GM23248 (cell line): ENCODE measurements at places on chromosomes 12 and 14.

DNA sequence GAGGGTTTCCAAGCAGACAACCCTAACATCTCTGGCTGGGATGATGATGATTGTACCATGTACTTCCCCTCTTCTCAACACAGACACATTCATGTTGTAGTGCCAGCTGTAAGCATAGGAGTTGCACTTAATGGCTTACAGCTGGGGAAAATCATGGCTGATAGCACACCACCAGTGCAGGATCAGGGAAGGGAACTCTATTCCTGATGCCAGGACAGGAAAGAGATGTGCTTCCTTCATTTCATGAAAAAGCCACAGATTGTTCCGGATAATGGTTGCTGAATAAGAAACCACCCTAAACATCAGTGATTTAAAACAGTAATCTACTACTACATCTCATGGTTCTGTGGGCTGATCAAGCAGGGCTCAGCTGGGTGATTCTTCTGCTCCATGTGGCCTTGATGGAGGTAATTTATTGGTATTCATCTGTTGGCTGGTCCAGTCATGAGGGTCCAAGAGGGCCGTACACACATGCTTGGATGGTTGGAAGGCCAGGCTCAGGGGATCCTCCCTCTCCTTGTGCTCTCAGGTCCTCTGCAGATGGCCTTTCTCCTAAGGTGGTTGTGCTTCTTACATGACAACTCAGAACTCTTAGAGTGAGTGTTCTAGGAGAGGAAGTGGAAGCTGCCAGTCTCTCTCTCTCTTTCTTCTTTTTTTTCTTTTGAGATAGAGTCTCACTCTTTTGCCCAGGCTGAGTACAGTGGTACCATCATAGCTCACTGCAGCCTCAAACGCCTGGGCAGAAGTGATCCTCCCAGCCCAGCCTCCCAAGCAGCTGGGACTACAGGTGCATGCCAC, 16.5 kb downstream of the TRAF3 start:
- DNase-seq = no peak

- DNase-seq = no peak
Measured at GRCh38 chr12:93938317-93938716, 210.1 kb upstream of the PLXNC1 start.

GRCh38 chr12:127311720-127312364, 955.1 kb upstream of the TMEM132C start:
- no peak for DNase-seq

- DNase-seq = peak; percentile 23
Measured at GRCh38 chr14:71952381-71953363, 20.4 kb downstream of the RGS6 start.

DNA sequence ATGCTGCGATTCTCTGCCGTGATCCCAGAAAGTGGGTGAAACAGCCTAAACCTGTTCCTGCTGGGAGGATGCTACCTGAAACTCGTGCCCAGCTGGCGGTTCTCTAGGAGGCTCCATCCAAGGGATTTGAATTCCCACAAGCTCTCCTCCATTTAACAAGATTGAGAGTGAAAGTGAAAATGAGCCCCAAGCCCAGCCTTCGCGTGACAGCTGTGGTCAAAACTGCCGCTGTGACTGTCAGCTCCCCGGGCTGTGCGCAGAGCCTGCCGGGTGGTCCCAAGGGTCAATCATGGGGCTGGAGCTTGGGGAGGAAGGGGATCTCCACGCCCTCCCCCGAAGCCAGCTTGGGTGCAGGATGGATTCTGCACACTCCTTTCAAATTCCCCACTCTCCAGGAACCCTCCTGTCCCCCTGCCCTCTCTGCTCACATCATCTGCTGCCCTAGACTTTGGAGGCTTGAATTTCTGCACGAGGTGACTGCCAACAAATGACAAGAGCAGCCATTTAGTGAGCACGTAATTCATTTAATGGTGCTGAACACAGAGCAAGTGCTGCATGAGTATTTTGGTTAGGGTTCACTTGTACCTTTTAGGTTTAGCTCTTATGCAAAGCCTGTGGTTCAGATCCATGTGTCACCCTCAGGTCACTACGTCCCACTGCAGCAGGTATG, 5.3 kb downstream of the ASB2 start:
- peak; percentile 43 for DNase-seq

- peak; percentile 82 for DNase-seq
Measured at GRCh38 chr12:42482748-42483520, 106.6 kb downstream of the PRICKLE1 start.

- DNase-seq = peak; percentile 50
Measured at GRCh38 chr14:105021656-105022275, 883 bp upstream of the CDCA4 start.

DNA sequence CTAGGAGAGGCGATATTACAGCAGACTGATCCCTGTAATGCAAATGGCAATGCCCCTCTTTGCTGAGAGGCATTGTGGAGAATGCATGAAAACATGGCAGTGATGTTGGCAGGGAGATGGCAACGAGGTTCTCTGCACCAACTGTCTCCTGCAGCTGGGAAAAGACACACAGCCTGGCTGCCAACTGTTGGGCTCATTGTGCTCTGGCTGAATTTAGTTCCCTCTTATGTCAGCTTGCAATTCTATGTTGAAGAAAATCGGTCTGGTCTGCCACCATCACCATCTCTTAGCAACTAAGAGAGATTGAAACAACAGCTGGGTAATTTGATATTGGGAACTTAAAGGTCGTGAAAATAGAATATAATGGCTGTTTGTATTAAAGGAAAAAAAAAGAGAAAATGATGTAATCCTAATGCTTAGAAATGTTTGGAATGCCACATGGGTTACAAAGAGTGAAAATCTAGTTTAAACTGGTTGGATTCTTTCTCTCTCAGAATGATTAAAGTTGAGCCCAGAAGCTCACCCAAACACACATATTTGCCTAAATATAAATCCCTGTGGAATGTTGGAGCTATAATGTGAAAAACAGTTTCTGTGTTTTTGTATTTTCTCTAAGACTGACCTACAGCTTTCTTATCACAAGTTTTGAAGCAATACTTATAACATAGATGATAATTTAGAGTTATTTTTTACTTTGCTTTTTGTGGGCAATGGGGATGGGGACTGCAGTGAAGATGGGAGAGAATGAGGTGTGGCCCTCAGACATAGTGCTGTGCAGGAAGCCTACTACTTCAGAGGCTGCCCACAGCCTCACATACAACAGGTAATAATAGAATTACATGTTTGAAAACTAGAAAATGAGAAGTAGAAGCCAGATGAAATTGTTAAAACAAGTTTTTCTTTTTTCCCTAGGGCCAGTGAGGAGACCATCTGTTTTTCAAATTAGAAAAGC, 143.7 kb downstream of the AKAP6 start:
- peak; percentile 73 for DNase-seq

DNA sequence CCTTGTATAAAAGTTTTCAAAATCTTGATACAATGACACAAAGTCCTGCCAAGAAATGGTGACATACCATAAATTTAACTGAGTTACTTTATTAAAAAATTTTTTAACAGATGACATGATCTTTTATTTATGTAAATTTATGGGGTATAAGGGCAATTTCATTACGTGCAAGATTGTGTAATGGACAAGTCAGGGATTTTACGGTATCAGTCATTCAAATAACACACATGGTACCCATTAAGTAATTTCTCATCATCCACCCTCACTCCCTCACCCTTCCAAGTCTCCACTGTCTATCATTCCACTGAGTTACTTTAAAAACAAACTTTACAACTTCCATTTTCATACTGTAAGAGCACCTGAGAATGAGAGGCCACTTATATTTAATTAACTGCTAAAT, 37.4 kb downstream of the SPTLC2 start:
- peak; percentile 76 for DNase-seq

DNA sequence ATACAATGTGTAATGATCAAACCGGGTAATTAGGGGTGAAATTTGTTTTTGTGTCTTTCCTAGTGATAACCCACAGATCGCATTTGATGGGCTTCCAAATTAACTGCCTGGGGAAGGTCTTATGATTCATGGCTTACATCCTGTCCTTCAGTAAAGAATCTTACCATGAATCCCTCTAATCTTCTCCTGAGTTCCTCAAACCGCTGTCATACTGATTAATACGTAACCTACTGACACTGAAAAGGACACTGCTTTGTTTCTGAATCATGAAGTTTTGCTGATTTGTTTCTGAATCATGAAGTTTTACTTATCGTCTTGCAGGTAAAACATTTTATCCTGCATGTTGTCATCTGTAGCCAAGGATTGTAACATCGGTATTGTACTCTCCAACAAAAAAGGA, 52.0 kb upstream of the CRY1 start:
- DNase-seq = peak; percentile 18

DNA sequence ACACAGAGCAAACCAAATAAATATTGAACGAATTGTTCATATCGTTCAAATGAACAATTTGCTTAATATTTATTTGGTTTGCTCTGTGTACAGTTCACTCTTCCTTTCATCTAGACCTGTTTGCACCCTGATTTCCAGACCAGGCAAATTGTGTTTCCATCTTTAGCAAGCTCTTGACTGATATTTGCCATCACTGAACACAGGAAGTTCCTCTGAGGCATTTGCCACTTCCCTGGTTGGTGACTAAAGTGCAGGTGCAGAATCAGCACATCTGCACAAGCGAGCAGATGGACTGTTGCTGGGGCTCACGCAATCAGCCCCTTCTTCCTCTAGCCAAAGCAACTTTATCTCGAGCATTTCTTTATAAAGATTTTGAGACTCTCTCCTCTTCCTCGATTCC, 112.9 kb downstream of the DAAM1 start:
- DNase-seq = no peak

DNA sequence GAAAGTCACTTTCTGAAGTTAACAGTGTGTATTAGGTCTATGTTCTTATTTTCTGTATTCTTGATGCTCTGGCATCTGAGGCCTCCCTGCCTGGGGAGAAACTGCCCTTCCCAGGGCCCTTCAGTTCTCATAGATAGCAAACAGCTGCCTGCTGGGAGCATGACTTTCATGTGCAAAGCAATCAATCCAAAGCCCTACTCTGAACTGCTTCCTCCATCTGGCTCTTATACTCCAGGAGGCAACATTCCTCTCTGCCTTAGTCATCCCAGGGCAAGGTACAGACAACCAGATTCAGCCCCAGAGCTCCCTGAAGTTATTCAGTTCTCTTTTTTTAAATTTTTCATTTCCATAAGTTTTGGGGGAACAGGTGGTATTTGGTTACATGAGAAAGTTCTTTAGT, 41.7 kb upstream of the RIN3 start:
- DNase-seq = peak; percentile 69

- no peak for DNase-seq
Measured at GRCh38 chr12:124049451-124050094, 76.6 kb downstream of the ZNF664 start.

DNA sequence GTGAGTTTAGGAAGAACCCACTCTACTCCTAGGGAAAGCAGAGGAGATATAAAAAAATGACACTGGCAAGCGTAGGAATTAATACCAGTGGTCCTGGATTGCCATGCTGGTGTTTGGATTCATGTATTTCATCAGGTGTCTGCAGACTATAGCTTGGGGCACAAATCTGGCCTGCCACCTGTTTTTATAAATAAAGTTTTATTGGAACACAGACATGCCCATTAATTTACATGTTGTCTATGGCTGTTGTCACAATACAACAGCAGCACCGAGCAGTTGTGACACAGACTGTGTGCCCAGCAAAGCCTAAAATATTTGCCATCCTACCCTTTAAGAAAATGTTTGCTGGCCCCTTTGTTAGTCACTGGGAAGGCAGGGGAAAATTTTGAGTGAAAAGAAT, 553.2 kb downstream of the VRK1 start:
- DNase-seq = no peak

GRCh38 chr14:98186140-98186539, 1085.9 kb downstream of the BCL11B start:
- no peak for DNase-seq

DNA sequence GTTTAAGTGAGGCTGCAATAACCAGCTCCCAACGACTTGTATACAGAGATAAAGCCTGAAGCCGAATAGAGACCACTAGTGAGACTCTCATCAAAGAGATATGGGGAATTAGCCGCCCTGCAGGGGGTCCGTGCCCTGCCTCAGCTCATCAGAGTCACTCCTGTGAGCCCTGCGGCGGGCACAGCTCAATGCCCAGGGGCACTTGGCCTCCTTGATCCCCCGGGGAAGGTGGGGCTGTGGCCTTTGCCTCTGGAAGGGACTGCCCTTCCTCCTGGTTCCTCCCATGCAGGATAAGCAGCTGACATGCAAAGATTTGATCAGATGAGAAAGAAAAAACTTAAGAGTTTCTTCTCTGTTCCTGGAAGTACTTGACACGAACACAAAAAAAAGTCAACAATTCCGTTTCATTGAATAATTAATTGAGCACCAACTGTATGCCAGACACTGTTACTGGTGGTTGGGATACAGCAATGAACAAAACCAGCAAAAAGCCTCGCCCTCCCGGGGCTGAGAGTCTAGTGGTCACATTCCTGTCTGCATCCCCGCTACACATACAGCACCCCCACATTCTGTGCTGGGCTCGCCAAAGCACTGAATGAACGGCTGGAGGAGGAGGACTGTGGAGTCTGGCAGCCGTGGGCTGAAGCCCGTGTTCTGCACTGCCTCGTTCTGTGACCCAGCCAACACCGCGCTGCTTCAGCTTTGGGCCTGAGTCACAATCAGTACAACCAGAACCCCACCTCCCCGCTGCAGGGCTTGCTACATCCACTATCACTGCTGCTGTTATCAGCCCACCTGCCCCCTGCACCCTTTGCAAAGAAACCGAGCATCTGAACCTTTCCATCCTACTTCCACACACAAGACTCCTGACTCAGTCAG, 10.3 kb downstream of the TTC7B start:
- DNase-seq = peak; percentile 69

GRCh38 chr14:74645244-74645643, 33.2 kb upstream of the LTBP2 start:
- no peak for DNase-seq

DNA sequence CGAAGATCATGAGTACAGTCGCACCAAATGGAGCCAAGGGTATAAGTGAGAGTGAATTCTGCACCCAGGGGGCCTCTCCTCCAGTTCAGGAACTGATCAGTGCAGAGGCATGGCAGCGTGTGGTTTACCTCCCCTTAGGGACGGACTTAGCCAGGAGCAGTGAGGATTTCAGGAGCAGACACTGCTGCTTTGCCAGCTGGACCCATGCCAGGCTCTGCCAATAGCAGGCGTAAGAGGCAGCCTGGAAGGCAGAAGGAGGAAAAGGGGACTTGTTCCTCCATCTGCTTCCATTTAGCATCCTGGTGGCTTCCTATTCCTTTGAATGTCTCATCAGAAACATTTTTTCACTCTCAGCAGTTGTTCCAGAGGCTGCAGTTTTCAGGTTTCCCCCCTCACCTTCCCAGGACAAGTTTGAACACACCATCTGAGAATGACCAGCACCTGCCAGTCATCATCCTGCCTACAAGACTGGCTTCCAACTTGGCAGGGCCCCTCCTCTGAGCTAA, 137.0 kb upstream of the LMNTD1 start:
- DNase-seq = peak; percentile 24

GRCh38 chr14:22898302-22899090, 15.5 kb downstream of the REM2 start:
- DNase-seq = peak; percentile 91
